ENCODE measurements at places on chromosomes 6 and 20.

DNA sequence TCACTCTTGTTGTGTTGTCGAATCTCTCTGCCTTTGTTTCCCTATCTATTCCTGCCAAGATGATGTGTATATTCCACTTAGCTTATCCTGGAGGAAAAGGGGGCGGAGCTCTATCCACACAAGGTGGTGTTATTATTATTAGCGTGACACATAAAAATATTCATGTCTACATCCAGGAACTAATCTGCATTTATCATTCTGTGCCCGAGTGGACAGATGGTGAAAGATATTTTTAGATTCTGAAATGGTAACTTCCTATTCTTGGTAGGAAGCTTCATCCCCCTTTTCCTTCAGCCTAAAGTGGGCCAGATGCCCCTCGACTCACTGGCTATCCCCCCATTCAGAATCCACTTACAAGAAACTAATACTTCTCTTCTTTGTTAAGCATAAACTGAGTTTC lies 2.0 kb downstream of the XKR7 start:
- DNase-seq: no peak

DNA sequence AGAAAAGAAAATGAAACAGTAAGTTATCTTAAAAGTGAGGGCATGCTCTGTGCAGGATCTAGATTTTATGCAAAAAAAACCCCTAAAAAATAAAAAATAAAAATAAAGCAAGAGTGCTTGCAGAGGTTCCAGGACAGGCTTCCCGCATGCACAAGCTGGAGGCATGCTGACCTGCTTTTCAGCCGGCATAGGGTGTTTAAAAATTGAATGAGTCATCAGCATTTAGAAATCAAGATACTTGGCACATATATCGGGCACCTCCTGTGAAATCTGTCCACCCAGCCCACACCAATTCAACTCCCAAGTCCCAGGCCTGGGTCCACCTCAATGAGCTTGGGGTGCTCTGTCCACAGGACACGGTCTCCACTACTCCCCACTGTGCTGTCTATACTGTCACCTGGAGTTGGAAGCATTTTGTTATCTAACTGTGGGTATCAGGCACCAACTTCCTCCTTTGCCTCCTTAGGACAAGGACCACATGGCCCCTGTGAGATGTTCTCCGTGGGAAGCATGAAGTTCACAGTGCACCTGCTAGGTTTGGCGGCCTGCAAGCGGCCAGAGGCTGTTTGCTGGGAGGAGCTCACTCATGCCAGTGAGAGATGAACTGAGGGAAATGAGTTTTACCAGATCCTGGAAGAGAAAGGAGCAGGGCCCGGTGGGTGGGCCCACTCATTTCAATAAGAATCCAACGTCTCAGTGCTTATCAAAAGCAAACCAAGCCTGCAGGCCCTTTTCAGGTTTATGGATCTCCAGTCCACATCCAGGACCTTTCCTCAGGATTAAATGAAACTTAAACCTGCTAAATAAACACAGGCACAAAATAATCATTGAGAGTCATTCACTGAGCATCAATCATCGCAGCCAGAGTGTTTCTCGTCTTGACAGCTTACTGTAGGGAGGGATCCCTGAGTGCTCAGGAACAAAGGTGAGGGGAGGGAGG lies 121.1 kb downstream of the FOXA2 start:
- DNase-seq: no peak

DNA sequence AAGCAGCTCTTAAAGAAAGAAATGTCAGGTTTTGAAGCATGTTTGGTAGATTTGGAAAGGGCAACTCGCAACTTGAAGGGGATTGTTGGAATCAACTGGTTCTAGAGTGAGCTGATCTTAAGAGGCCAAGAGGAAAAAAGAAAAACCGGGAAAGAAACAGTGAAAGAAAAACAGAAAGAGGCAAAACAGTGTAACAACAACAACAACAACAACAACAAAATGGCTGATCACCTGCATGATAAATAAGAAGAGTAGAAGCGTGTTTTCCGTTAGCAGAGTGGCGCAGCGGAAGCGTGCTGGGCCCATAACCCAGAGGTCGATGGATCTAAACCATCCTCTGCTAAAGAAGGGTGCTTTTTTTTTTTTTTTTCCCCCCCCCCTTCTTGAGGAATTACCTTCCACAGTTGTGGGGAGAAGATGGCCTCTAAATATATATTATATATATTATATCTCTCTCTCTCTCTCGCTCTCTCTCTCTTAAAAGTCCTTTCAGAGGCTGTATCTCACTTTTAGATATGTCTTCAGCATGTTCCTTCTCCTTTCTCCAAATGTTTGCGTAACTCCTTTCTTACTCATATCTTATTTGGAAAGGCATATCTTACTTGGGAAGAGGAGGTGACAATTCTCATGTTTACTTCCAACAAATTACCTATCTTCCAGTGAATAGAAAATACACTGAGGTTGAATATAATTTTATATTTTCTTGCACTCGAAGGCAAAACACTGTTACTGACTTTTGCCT lies 134.4 kb downstream of the OR2B2 start:
- DNase-seq: no peak

GRCh38 chr6:149380523-149380922 lies 19.5 kb upstream of the SUMO4 start:
- no peak for DNase-seq

DNA sequence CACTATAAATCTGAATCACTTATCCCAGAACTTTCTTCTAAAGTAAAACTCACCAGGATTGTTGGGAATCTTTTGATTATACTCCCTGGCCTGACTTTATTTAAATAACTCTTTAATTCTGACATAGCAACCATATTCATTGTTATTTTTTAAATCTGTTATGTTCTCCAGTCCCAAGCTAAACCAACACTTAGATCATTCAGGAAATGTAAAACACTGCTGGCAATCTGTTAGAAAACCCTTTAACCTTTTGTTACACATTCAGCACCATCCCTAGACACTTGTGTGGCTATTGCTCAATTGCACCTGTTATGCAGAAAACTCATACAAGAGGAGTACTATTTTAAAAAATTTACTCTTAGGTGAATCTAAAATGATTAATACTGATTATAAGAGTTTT lies 101.8 kb upstream of the NHSL1 start:
- no peak for DNase-seq

- no peak for DNase-seq
Measured at GRCh38 chr6:133259561-133259960, 18.4 kb downstream of the EYA4 start.

- no peak for DNase-seq
Measured at GRCh38 chr6:73747289-73747688, 51.3 kb downstream of the CD109 start.

DNA sequence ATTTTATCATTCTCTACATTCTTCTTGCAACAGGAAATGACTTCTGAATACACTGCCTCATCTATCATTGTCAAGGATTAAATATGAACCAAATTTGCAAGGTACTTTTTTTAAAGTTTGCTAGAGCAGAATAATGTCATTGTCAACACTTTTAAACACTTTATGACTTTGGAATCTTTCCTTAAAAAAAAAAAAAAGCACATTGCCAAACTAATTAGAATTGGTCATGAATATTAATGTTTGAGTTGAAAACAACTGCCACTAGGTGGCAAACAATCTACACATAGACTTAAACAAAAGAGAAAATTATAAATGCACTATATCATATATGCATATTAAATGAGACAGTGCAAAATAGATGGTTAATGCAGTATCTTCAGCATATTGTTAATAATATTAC lies 32.5 kb upstream of the TMEM244 start:
- DNase-seq: no peak

GRCh38 chr6:117906507-117906957 lies 532 bp upstream of the SLC35F1 start:
- DNase-seq: no peak

- DNase-seq: no peak
Measured at GRCh38 chr20:10807013-10807412, 133.2 kb upstream of the JAG1 start.

- no peak for DNase-seq
Measured at GRCh38 chr6:113481458-113481857, 375.7 kb upstream of the MARCKS start.

DNA sequence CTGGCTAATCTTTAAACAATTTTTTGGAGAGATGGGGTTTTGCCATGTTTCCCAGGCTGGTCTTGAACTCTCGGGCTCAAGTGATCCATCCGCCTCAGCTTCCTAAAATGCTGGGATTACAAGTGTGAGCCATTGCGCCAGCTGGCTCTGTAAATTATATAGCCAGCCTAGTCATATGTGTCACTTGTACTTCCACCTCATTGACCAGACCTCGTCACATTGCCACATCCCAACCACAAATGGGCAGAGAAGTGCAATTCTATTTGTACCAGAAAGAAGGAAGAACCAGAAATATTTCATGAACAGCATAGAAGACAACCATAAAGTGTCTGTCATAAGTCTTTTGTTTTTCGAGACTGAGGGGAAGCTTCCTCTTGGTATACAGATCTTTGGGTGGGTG lies 304.9 kb upstream of the RNF24 start:
- DNase-seq: no peak

GRCh38 chr6:116073765-116074440 lies 13.2 kb upstream of the FRK start:
- DNase-seq: no peak

- DNase-seq: no peak
Measured at GRCh38 chr20:62838128-62838891, 21.5 kb downstream of the COL9A3 start.
